ENCODE measurements at places on chromosomes 12 and 14.

GRCh38 chr12:116524964-116525379 is 34.2 kb upstream of the MAP1LC3B2 start:
- DNase-seq, result no peak

- no peak for DNase-seq
Measured at GRCh38 chr12:57270966-57271470, 20.0 kb upstream of the STAC3 start.

DNA sequence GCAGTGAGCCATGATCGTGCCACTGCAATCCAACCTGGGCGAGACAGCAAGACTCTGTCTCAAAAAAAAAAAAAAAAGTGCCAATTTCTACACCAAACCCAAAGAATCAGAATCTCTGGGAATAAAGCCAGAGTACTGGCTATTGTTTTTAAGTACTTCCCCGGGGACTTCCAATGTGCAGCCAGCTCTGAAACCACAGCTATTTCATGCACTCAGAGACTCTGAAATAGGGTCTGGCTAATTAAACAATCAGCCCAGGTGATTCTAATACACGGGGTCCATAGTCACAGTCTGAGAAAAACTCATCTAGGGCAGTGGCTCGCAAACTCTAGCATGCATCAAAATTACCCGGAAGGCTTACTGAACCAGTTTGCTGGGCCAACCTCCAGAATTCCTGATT is 56.3 kb downstream of the SIX6 start:
- no peak for DNase-seq

DNA sequence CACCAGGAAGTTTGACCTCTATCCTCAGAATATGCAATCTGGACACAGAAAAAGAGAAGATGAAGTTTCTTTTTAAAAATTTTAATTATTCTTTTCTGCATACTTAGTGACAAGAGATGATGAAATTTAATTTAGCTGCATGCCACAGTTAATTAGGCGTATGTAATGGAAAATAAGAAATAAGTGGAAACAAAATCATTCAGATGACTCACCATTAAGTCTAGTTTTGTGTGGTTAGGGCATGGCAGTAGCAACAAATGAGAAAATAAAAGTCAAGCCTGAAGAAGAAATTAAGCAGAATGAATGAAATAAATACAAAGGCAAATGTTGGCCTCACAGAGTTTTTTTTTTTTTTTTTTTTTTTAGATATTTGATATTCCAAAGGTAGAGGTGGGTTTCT is 30.9 kb upstream of the KLRD1 start:
- no peak for DNase-seq

GRCh38 chr12:121246893-121247557 is 37.1 kb downstream of the P2RX4 start:
- no peak for DNase-seq

DNA sequence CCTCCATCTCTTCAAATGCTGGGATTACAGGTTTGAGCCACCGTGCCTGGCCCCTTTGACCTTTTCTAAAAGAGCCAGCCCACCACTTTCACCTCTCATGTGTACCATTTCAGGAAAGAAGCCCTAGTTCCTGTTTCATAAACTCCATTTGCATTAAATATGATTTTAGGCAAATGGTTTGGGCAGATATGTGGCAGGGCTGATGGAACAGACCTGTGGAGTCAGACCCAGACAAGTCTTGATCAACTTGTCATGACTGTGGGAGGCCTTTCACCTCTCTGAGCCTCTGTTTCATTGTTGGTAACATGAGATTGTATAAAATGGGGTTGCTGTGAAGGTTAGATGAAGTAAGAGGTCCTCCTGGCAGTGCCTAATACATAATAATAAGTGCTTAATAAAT is 5.2 kb upstream of the MAP3K9 start:
- DNase-seq, result no peak

GRCh38 chr12:68976395-68976841 is 43.4 kb upstream of the CPM start:
- DNase-seq, result no peak

DNA sequence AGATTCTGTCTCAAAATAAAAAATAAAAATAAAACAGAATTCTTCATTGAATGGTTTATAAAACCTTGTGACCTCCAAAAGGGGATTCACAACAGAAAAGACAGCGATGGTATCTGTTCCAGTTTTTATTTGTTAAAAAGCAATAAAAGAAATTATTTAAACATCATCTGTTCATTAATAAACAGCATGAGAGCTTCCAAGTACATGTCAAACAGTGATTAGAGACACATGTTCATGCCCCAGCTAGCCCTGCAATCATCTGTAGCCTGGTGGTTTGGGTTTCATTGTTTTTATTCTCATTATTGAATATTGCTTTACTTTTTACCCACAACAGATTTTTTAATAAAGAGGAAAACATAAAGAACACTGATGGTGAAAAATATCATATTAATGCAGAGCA is 173.3 kb downstream of the ANO2 start:
- no peak for DNase-seq

DNA sequence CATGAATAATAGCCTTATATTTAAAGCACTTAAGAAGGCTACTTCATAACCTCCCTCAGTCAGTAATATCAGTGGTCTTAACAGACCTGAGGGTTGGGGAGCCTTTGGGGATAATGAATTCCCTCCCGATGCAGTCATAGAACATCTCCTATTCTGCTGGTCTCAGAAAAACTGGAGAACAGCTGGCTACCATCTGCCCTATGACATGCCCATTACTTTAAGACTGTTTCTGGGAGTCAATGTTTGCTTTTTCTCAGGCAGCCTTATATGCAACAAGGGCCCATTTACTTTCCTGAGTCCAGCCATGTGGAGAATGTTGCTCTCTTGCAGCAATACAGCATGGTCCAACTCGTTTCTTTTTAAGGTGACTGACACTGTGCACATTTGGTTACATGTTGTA is 161.7 kb upstream of the PARP11 start:
- DNase-seq, result no peak

DNA sequence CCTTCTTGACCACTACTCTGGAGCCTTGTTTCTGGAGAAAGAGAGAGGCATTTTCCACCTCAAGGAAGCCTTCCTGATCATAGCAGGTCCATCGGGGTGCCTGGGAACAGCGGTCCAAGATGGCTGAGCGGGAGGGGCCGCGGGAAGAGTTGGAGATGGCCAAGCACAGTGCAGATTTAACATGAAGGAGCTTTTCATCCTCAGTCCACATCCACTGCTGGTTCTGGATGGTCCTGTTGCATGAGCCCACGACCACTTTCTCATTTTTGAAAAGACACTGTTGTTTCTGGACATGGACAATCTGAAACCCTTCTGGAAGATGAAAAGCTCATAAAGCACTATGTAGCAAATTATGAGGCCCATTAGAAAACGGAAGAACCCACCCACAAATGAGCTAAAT is 1.5 kb downstream of the PTPRB start:
- no peak for DNase-seq

GRCh38 chr14:23052182-23052623 is 5.1 kb downstream of the CDH24 start:
- DNase-seq, result no peak
